Activated T-cell treated with anti-CD3 and anti-CD28 coated beads, Interleukin-2, amount 50 U/mL, for 1 hour (primary cell): ENCODE measurements at places on chromosomes 6 and 20.

GRCh38 chr20:63017076-63017825 is 10.5 kb upstream of the BHLHE23 start:
- no peak for DNase-seq

DNA sequence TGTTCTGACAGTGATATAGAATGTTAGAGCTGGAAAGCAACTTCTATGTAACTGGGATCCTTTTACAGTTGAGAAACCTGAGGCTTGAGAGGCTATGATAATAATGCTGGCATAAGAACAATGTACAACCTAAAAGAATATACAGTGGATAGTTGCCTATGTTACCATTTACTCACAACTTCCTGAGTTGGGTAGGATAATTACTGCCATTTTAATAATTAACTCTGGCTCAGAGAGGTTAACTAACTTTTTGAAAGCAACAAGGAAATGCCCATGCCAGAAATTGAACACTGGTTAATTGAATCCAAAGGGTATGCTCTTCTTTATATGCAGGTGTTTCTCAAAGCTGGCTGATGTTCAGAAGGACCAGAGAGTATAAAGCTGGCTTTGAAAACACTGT is 530.7 kb upstream of the MAP3K7 start:
- DNase-seq = no peak

DNA sequence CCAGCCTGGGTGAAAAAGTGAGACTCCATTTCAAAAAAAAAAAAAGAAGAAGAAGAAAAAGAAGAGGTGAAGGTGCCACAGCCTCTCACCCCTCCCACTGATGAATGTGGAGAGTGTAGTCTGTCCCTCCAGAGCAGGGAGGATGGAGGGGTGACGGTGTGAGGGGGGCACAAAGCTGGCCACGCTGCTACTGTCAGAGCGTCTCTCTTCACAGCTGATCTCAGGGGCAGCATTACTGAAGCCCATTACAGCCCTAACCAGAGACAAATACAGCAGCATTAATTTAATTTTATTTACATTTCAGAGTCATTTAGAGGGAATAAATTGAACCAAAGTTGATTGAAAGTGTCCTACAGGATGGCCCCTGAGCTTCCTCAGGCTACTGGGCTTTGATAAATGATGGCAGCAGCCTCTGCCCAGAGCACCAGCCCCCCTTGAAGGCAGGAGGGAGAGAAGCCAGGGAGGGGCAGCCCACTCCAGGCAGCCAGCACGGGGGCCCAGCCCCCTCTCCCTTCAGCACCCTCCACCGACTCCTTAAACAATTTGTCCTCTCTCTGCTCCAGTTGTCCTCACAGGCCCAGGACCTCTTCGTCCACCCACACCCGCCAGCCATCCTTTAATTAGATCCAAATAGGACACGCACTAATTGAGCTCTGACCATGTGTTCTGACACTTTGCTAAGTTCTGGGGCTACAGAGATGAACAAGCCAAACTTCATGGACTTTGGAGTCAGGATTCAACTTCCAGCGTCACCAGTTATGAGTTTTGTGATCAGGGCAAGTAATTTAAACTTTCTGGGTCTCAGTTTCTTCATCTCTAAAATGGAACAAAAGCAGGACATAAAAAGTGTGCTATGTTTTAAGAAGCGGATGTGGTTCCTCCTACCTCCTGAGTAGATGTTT is 18.6 kb upstream of the ZFAND3 start:
- DNase-seq = no peak

- DNase-seq = no peak
These were observed 548.2 kb downstream of the KIF16B start for GRCh38 chr20:16025084-16025483.

GRCh38 chr6:55182016-55182650 is 7.8 kb downstream of the HCRTR2 start:
- DNase-seq = no peak

DNA sequence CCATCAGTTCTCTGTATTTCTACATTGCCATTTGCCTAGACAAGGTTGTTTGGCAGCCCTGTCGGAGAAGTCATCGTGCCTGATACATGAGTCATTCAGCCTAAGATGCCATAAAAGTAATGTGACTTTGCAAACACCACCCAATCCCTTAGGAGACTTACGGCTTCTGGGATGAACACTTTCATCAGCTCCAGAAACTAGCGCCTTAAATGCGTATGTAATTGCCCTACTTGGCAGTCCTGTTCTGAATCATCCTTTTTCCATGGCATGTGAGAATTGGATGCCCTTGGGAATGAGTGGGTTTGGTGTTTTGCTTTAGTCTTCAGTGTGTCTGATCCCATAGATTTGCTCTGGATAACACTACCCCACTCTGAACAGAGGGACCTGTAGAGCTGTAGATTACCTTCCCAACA is 158.5 kb downstream of the SASH1 start:
- DNase-seq = no peak

DNA sequence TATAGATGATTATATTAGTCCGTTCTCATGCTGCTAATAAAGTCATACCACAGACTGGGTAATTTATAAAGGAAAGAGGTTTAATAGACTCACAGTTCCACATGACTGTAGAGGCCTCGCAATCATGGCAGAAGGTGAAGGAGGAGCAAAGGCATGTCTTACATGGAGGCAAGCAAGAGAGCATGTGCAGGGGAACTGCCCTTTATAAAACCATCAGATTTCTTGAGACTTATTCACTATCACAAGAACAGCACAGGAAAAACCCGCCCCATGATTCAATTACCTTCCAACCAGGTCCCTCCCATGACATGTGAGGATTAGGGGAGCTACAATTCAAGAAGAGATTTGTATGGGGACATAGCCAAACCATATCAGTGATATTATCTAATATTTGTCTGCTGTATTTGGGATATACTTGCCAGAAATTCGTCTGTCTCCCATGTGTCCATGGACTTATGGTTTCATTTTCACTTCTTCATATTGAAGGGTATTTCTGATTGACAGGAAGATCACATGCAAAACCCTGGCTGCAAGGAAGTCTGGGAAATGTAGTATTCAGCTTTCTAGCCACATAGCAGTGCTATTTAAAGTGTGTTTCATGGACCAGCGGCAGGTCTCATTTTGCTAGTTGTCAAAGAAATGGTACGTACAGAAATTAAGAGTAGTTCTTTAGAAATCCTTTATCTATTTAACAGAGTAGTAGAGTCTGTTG is 50.5 kb upstream of the PAK5 start:
- DNase-seq = no peak

GRCh38 chr6:157909282-157909664 is 72.4 kb upstream of the SYNJ2 start:
- no peak for DNase-seq

GRCh38 chr6:106751501-106752252 is 122.3 kb downstream of the QRSL1 start:
- DNase-seq = no peak

DNA sequence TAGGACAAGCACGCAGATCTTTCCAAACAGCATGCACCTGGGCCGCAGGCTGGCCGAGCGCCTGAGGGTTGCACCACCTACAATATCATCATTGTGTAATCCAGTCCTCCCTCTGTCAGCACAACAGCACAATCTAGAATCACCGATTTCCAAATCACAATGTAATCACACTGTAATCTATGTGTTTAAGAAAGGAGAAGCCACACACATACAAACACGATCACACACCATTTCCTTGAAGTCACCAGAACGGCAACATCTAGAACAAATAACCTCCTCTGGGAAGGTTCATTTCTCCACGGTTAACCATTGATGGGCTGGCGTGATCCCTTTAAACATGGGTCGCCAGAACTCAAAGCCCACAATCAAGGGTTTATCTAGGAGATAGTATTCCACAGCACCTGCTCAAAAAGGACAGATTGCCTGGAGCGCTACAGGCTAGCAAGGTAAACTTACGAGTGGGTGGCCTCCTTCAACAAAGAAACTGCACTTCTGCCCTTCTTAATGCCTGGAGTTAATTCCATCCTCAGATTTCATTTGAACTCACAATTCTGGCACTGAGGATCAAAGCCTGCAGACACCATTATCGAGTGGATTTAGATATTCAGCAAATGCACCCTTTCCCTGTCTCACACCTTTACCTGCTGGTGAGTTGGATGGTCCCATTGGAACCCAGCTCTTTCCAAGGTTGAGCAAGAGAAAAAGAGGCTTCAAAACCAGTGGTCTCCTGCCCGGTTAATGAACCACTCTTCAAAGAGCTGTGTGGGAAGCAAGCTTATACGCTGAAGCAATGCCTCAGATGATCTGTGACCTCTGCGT is 83.8 kb upstream of the FOXQ1 start:
- no peak for DNase-seq

- no peak for DNase-seq
These were observed 273.0 kb upstream of the TAB2 start for GRCh38 chr6:149044528-149044927.

GRCh38 chr6:124441450-124441849 is 520.8 kb upstream of the RNF217 start:
- no peak for DNase-seq

GRCh38 chr6:63319939-63320338 is at the start of gene LGSN:
Gene LGSN (minus strand): TSS chr6:63319983. CDS start chr6:63319943, 40 bp downstream.
- no peak for DNase-seq

- no peak for DNase-seq
These were observed 22.0 kb upstream of the L3MBTL3 start for GRCh38 chr6:129996387-129996786.

DNA sequence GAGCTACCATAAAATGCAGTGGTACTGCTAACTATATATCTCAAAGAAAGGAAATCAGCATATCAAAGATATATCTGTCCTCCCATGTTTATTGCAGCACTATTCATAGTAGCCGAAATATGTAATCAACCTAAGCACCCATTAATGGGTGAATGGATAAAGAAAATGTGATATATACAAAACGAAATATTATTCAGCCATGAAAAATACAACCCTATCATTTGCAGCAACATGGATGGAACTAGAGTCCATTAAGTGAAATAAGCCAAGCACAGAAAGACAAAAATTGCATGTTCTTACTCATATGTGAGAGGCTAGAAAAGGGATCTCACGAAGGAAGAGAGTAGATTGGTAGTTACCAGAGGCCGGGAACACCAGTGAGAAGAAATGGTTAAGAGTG is 126.1 kb downstream of the PDE10A start:
- DNase-seq = no peak

DNA sequence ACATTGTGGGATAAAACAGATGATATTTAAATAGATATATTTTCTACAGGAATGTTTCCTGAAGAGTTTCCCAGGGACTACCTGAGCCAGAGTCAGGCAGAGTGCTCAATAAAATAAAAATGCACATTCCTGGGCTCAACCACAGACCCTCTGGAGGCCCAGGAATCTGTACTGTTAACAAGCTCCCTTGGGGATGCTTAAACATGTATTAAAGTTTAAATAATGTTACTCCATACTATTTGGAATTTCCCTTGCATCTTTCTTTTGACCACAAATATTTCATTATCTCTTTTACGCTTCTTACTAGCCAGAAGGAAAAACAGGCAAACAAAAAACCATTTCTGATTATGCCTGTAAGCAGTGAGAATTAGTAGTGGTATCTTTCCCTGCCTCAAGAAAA is 42.3 kb downstream of the GPR63 start:
- DNase-seq = no peak

DNA sequence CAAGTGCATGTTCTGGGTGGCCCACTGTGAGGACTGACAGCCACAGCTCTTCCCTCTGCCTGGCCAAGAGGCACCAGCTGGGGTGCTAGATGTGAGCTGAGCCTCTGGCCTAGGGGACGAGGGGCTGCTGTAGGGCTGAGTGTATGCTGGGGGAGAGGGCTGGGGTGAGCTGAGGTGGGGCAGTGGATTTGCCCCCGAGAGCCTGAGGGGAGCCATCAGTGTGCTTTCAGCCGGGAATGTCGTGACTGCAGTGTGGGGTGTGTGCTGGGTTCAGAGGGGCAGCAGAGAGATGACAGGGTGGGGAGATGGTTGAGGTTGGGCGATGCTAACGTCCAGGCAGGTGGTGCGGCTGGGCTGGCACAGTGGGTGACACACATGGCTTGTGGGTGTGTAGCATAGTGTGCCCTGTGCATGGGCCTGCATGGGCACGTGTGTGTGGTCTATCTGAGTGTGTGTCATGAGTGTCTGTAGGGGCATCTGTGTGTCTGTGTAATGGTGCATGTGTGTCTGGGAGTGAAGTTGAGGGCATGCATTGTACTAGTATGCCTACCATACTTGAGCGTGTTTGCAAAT is 46.0 kb upstream of the BLCAP start:
- DNase-seq = no peak

DNA sequence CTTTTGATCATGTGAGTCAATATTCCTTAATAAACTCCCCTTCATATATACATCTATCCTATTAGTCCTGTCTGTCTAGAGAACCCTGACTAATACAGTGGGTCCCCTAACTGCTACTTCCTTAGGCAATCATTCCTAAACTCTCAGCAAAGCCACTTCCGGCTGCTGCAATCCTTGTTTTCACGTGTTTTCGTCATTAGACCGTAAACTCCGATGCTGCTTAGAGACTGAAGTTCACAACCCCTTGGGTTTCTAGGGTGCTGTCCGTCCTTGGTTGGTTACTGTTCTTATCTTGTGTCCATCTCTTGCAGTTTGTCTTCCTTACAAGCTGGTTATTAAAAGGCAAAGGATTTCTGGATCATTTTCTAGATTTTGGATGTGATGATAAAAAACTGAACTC is 106.4 kb downstream of the GMPR start:
- no peak for DNase-seq

GRCh38 chr6:28281288-28282064 is at the start of gene PGBD1:
Gene PGBD1 (plus strand): TSS chr6:28281572. CDS start chr6:28283814, 2,242 bp downstream.
- DNase-seq = peak; percentile 55

DNA sequence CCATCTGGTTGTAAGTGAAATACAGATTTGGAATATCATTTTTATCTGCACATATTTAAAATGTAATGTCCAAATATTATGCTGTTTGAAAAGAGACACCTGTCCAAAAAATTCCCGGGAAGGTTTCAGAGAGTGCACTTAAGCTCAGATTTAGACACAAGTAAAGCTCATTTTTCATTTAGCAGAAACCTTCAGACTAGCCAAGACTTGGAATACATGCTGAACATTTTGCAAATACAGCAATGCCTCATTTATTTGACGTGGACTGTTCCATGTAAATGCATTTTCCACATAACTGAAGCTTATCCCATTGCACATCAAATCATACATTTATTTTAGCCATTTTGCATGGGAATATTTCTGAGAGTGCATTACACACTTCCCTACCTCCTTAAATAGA is 280.7 kb downstream of the ZNF217 start:
- no peak for DNase-seq

GRCh38 chr6:160042788-160043301 is 74.0 kb downstream of the IGF2R start:
- no peak for DNase-seq

DNA sequence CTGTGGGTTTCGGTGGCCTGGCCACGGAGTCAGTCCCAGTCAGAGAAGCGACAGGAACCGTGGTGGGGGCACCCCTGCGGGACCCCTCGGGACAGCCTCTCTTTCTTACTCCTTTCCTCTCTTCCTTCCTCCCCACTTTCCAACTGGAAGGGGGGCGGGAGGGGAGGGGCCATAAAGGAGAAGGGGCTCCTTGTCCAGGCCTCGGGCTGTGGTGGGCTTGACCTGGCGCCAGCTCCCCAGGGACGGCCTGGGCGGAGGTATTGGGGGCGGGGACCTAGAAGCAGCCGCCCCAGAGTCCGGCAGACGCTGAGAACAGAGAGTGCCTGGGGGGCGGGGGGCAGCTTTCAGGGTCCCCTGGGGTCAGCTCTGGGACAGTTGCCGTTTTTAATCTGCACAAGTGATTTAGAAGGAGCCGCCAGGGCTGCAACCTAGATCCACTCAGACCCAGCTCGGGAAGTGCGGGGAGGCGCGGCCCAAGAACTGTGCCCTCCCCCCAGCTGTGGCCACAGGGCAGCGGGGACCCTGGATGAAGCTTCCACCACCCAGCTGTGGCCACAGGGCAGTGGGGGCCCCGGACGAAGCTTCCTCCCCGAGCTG is 6.4 kb upstream of the ABHD16B start:
- no peak for DNase-seq

- DNase-seq = no peak
These were observed 3.5 kb upstream of the SLC22A7 start for GRCh38 chr6:43294536-43294935.

- no peak for DNase-seq
These were observed 109.5 kb downstream of the LCA5 start for GRCh38 chr6:79427721-79428120.
